ENCODE measurements at places on chromosomes 7 and 10.

DNA sequence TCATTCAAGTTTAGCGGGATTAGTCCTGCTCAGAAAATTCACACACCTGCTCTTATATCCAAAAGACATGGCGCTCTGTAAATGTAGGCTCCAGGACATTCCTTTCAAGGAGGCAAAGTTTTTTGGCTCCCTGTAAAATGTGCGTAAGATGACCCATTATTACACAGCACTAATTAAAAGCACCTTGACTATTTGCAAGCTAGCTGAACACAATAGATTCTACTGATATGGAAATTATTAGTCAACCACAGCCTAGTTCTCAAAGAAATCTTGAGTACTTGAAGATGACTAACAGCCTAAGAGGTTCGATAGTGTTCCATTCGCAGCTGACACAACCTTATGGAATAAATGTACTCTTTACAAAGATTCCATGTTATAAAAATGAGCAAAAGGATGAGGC is 175.2 kb downstream of the BMPER start:
- no peak for DNase-seq

DNA sequence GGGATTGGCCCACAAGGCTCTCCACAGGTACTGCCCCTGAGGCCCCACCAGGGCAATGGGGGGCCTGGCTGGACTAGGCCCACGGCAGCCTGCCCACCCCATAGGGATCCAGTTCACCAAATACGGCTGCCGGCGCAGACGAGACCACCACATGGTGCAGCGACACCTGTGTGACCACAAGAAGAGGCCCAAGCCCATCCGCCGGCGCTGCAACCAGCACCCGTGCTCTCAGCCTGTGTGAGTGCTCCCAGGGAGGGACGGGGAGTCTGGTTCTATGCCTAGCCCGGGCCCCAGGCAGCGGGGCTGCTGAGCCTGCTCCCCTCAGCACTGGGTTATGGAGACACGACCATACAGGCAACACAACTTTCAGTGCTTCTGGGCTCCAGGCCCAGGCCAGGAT is 33.2 kb downstream of the TBATA start:
- DNase-seq: no peak

GRCh38 chr7:16934722-16935340 is 53.0 kb upstream of the AGR3 start:
- DNase-seq: no peak

GRCh38 chr7:154929006-154929726 is 73.8 kb downstream of the PAXIP1 start:
- DNase-seq: no peak

- DNase-seq: no peak
Measured at GRCh38 chr7:19698331-19698730, 10.5 kb downstream of the POLR1F start.

GRCh38 chr7:148211740-148212151 is 378.8 kb upstream of the C7orf33 start:
- DNase-seq: no peak

DNA sequence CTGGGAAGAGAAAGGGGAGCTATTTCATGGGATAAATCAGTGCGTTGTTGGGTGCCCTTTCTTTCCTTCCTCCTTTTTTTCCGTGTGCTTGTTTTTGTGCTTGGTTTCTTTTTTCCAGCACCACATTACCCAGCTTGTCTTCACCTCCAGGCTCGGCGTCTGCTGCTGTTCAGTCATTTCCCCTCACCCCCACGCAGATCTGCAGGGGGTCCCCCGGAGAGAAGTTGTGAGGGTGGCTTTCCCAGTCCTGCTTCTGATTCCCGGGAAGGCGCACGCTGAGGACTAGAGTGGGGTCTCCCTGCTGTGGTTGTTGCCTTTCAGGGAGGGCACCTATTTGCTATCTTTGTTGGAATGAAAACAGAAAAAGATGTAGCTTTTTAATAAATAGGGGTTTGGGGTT is 1.6 kb downstream of the CAMK1D start:
- no peak for DNase-seq

- DNase-seq: no peak
Measured at GRCh38 chr7:97858221-97858620, 14.0 kb downstream of the ASNS start.

GRCh38 chr10:89846281-89846630 is 144.9 kb downstream of the KIF20B start:
- DNase-seq: no peak

GRCh38 chr7:35596061-35596460 is 98.9 kb downstream of the HERPUD2 start:
- no peak for DNase-seq

GRCh38 chr10:102419269-102420180 is 940 bp upstream of the PSD start:
- DNase-seq: no peak

- DNase-seq: no peak
Measured at GRCh38 chr7:2643386-2644219, 11.8 kb downstream of the TTYH3 start.

GRCh38 chr7:11192506-11192905 is 218.8 kb downstream of the PHF14 start:
- no peak for DNase-seq

GRCh38 chr10:76779796-76780301 is 857.8 kb downstream of the KCNMA1 start:
- no peak for DNase-seq

GRCh38 chr10:627032-627992 is 62.2 kb downstream of the DIP2C start:
- DNase-seq: no peak

DNA sequence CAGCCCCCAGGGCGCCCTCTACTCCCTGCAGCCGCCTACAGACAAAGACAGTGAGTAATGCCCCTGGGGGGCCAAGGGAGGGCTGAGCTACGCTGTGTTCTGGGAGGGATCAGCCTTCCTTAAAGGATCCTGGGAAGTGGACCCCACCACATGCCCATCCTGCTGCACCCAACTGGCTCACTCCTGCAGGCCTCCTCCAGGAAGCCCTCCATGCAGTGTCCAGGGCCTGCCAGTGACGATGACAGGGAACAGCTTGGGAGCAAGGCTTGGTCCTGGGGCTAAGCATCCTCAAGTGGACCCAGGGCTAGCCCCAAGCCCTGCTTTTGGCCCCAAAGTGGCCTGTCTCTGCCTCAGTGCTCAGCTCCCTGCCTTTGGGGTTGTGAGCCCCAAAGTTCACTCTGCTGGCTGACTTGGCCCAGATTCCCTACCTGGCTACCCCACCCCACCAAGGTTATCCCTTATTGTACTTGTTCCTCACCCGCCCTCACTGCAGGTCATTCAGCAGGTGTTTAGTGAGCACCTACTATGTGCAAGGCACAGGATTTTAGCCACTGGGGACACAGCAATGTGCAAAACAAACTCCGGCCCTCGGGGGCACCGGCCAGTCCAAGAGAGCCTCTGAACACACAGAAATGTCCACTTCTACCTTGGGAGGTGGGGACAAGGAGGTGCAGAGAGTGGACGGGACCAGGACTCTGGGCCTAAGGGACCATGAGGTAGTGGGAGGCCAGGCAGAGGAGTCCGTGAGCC is 83.5 kb downstream of the MYL10 start:
- no peak for DNase-seq

- DNase-seq: no peak
Measured at GRCh38 chr7:50214126-50214670, 90.3 kb upstream of the IKZF1 start.

DNA sequence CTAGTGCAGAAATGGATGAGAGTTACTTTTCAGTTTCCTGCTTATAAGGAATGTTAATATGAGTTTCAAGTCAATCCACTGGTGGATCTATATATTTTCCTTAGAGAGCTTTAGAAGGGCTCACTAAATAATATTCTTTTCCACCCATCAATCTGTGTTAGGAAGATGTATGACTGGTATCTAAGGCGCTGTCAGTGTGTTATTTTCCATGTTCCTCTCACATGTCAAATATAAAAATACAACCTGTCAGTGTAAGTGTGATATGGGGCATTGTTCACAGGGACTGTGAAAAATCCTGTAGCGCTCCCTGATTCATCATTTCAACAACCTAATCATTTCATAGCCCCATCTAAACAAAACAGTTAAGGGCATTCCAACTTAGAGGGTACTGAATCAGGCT is 203.1 kb downstream of the TMEM26 start:
- no peak for DNase-seq

- no peak for DNase-seq
Measured at GRCh38 chr10:52059089-52059488, 255.0 kb upstream of the DKK1 start.

DNA sequence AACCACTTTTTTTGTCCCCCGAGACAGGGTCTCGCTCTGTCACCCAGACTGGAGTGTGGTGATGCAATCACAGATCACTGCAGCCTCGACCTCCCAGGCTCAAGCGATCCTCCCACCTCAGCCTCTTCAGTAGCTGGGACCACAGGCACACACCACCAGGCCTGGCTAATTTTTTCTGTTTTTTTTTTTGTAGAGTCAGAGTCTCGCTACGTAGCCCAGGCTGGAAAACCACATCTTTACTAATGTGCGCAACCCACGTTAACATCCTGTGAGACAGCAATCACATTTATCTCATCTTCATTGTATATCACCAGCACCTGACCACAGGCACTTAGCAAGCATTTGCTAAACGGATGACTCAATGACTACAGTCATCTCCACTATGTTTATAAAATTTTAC is 77.8 kb upstream of the ATP6V0A4 start:
- peak; percentile 25 for DNase-seq

DNA sequence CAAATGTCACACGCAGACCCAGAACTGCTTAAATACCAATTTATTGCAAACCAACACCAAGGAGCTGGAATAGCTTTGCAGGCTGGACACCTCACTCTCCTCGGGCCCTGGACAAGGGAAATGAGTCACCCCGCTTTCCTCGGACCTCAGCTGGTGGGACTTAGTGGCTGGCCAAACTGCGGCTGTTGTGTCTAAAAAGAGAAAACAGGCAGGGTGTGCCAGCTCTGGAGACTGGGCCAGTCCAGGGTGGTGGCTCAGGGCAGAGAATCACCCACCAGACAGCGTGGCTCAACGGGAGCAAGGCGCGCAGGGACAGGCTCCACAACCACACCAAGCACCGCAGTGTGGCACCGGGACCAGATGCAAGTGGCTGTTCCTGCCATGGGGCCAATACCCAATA is 58.2 kb upstream of the CAMK2B start:
- no peak for DNase-seq

- DNase-seq: no peak
Measured at GRCh38 chr10:98302741-98303365, 34.9 kb upstream of the LOXL4 start.

- no peak for DNase-seq
Measured at GRCh38 chr7:152340161-152340560, 95.6 kb downstream of the KMT2C start.

DNA sequence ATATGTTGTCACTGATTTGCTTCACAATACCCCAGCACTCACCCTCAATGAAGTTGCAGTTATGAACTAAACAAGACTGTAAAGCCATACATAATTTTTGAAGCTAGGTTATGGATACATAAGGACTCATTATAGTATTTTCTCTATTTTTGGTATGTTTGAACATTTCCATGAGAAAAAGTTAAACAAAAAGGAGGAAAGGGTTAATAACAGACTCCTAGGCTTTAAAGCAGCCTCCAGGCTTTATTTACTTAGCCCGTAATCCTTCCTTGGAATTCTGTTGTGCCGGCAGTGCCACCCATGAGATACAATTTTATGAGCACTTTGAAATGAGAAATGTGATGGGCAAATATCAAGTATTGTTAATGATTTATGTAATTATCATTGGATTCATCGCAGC is 2.1 kb upstream of the DENND11 start:
- DNase-seq: no peak

GRCh38 chr7:119996634-119997033 is 276.3 kb upstream of the KCND2 start:
- DNase-seq: no peak

DNA sequence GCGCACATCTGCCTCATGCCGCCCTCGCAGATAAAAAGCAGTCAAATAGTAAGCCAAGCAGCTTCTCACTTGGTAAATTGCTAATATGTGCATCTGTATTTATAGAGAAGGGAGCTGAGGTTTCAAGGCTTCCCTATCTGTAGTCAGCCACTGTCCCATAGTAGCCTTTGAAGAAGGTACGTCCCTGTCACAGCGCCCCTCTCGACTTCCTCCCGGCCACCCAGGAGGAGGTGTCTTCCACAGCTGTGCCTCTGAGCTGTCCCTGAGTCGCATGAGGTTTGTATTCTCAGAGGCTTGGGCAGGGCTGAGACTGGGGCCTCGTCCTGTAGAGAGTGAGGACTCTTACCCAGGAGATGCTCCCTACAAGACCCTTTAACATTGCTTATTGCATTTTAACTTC is 49.0 kb downstream of the SPOCK2 start:
- DNase-seq: no peak

DNA sequence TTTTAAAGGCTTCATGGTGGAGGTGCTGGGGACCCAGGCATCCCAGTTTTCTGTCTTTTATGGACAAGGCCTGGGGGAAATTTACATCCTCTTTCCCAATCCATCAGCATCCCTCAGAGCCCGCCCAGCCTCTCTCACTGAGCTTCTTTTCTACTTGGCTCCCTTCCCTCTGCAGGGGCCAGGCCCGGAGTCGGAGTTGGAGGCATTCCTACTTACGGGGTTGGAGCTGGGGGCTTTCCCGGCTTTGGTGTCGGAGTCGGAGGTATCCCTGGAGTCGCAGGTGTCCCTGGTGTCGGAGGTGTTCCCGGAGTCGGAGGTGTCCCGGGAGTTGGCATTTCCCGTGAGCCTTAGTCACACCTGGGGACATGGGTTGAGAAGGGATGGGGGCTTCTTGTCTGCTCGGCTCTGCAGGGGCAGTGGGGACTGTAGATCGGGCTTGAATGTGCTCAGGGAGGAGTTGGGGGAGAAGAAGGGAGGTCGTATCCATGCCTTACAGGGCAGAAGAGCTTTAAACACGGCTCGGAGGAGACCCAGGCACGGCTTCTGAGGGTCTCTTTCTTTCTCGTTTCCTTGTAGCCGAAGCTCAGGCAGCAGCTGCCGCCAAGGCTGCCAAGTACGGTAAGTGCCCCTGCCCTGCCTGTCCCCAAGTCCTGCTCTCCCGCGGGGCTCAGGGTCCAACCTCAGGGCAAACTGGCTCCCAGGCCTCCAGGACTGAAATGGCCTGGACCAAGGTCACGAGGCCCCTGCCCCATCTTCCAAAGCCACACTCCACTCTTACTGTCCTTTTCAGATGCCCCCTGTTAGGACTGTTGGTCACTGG is 27.3 kb upstream of the LIMK1 start:
- DNase-seq: no peak

DNA sequence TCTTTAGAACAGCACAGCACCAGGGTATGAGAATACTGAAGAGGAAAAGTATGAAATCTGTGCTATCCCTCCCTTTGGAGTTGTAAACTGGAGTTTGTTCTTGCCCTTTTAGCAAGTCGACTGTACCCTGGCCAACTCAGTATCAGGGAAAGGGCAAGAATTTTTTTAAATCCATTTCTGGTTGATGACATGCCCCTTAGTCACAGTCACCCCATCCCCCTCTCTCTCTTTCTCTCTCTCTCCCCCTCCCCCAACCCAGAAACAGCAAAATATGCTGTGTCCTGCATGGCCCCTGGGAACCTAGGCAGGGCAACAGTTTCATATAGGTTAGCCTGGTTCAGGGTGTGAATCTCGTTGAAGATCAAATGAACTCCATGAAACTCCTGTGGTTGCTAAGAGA is 177.7 kb upstream of the ADO start:
- no peak for DNase-seq

GRCh38 chr7:148772297-148773089 is 73.8 kb downstream of the CUL1 start:
- DNase-seq: no peak

GRCh38 chr7:121053219-121053618 is 64.7 kb downstream of the CPED1 start:
- DNase-seq: no peak

- no peak for DNase-seq
Measured at GRCh38 chr10:80536361-80536835, 1.3 kb upstream of the SH2D4B start.
